ENCODE measurements at places on chromosomes 5 and 9.
A peak's percentile ranks its signal among the peaks of the same experiment; 100 is the strongest.

DNA sequence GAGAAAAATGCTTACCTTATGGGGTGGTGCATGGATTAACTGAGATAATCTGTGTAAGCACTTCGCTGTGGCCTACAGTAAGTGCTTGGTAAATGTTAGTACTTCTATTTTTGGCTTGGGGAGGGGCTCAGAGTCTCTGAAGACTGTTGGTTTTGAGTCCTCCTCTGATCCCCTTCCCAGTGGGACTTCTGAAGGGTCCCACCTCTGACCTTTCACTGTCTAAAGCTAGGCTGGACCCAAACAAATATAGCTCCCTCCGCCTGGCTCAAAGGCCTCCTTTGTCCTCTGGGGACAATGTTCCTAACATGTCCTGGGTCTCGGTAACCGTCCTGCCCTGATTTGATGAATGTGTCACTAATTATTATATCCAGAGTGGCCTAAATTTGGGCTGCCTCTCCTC, 34.8 kb downstream of the CAMK2A start:
- DNase-seq, result no peak

- no peak for DNase-seq
These were observed 57.9 kb upstream of the PPP3R2 start for GRCh38 chr9:101652601-101653175.

GRCh38 chr9:35611230-35611797, 6.3 kb downstream of the TESK1 start:
- DNase-seq, result peak; percentile 47

- DNase-seq, result no peak
These were observed 24.8 kb downstream of the STX17 start for GRCh38 chr9:99931155-99931840.

DNA sequence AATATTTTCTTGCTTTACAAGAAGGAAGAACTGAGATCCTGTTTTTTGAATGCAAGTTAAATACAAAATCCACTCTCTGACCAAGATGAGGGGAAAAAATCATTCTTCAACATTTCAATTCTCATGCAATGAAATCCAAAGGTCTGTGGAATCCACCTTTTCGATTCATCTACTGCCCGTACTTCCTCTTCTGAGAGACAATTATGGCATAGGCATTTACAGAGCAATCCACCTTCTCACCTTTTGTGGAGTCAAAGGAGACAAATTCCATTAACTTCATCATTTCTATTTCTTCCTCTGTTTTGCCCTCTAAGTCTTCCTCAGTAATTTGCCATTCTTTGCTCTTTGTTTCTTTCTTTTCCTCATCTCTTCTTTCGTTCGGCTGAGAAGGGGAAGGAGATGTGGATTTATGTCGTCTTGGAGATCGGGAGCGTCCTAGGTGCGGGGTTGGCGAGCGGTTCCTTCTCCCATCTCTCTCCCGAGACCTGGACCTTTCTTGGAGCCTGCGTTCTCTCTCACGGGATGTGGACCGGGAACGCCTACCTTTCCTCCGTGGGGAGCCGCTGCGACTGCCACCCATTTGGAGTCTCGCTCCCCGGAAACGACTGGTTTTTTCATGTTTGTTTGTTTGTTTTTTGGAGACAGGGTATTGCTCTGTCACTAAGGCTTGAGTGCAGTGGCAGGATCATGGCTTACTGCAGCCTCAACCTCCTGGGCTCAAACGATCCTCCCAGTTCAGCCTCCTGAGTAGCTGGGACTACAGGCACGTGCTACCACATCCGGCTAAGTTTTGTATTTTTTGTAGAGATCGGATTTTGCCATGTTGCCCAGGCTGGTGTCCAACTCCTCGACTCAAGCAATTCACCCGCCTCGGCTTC, 24.3 kb upstream of the AFF4 start:
- DNase-seq, result no peak

DNA sequence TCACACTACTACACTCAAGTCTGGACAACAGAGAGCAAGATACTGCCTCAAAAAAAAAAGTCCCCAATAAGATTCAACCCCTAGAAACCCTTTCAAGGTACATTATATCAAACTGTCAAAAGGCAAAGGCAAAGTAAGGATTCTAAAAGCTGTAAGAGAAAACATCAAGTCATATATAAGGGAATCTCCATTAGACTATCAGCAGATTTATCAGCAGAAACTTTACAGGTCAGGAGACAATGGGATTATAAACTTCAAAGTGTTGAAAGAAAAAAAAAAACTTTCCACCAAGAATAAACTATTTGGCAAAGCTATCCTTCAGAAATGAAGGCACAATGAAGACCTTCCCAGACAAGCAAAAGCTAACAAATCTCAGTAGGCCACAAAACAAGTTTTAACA, 63.5 kb upstream of the DMRT1 start:
- DNase-seq, result no peak

All from T-helper 1 cell (primary cell).